Hematopoietic multipotent progenitor cell treated with erythropoietin and hydrocortisone succinate and interleukin-3 and kit ligand, for 6 days (in vitro differentiated cells): ENCODE measurements at places on chromosomes 11 and 22.

DNA sequence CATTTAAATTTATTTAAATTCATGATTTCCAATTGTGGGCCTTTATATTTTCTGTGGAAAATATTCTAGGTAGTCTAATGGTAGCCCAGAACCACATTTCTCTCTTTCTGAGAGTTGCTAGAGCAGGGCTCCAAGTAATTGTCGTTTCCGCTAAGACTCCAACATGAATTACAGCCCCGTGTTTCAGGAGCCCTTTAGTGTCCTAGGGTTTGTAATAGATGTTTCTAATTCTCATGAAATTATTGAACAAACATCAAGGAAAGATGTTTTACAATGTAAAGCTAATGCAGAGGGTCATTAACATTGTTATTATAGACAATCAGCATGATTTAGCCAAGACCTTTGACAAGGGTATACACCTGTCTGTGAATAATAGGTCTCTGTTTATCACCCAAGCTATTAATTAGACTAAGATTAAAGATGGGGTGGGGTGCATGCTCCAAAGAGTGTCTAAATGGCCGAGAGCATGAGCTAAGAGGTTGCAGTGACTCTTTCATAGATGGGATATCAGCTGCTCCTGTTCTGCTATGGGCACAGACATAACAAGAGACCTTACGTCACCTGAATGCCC lies 81.8 kb upstream of the NTM start:
- DNase-seq, result no peak

- no peak for DNase-seq
Observed at GRCh38 chr11:93116641-93117441, 81.0 kb downstream of the SLC36A4 start.

DNA sequence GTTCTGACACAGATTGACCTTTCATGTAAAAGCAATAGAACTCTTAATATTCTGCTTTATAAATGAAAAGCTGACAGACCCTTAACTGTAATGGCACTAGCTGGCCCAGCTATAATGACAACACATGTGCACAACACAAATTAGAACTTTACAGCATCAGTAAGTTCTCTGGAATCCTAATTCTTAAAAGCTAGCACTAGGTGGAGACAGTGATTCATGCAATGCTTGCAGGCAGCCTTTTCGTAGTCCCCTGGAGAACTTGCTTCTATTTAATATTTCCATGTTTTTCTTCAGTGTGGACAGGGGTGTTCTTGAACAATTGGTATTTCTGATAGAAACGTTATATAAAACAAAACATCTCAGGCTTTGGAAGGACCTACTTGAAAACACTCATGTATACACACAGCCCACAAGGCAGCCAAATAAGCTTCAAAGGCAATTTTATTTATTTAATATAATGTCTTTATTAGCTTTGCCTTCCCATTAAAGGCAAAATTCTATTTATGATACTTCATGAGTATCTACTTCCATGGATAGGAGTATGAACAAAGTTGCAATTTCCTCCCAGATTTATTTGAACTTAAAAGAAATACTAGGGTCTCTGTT lies 374.3 kb upstream of the MPPED2 start:
- peak; percentile 52 for DNase-seq

- no peak for DNase-seq
Observed at GRCh38 chr22:40008726-40009291, 14.1 kb downstream of the FAM83F start.

DNA sequence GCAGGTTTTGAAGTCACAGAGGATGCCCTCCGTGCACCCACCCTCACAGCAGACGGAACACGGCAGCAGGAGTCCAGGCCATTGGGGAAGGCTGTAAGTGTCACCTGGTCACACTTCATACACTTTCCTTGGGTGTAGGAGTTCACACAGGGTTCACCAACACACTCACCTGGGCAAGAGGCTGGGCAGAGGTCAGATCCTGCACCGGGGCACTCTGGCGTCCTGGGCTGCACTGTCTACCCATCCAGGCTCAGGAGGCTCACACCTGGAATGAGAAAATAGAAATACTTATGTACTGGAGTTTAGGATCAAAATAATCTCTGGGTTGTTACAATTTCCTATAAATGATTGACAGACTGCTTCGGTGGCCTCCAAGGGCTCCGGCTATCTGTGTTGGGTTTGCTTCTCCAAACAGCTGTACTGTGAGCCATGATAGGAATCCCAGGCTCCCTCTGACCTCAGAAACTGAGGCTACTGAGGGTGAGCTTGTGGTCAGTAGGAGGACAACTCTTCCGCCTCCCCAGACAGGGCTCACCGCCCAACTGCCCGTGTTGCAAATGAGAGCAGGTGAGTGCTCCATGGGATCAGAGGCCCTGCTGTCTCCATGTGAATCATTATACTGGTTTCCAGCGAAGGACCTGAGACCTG lies 20.1 kb upstream of the CARS1 start:
- DNase-seq, result no peak

DNA sequence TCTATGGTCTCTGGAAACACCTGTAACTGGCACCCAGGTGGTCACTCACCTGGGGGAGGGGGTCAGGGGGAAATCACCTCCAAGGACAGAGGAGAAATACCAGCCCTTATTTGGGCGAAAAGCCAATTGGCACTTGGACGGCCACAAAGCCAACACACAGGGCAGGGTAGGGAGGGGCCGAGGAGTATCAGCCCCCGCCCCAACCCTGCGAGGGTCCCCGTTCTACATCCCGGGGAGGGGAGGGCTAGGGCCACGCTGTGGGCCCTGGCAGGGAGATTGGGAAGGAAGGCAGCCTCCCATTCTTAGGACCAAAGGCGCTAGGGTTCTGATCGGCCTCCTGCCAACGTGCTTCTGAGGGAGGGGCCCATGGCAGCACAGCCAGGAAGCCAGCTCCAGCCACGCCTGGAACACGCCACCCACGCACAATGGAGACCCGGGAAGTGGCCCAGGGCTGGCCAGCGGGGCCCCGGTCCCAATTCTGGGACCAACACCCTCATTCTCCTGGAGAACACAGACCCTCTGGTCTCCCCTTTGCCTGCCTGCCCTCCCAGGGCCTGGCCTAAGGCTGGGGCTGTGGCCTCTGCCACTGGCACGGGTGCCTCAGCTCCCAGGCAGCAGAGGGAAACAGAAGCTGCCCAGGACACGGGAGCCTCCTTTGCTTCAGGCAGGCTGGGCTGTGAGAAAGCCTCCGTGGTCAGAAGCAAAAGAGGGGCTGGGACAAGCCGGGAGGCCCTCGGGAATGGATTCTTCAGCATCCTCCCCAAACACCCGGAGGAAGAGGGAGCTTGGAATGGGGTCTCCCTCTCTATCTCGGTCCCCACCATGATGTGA lies 7.4 kb downstream of the CBX6 start:
- no peak for DNase-seq

GRCh38 chr11:34209809-34210208 lies 104.4 kb downstream of the NAT10 start:
- DNase-seq, result no peak
